ENCODE measurements at places on chromosomes 7 and 10.

GRCh38 chr7:14196555-14196954 is 207.1 kb upstream of the ETV1 start:
- peak; percentile 12 for DNase-seq

DNA sequence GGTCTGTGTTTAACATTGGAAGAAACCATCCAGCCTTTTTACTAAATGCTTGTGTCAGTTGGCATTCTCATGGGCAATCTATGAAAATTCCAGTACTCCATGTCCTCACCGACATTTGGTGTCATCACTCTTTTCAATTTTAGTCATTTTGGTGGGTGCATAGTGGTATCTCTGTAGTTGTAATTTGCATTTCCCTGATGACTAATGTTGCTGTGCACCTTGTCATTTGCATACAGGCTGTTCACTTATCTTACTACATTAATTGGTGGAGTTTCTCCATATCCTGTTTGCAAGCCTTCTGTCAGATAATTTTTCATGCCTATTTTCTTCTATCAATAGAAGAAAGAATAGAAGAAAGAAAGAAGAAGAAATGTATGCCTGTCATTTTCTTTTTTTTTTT is 73.7 kb downstream of the PLPP4 start:
- no peak for DNase-seq

- no peak for DNase-seq
Observed at GRCh38 chr10:120541984-120542383, 85.0 kb downstream of the PLPP4 start.

DNA sequence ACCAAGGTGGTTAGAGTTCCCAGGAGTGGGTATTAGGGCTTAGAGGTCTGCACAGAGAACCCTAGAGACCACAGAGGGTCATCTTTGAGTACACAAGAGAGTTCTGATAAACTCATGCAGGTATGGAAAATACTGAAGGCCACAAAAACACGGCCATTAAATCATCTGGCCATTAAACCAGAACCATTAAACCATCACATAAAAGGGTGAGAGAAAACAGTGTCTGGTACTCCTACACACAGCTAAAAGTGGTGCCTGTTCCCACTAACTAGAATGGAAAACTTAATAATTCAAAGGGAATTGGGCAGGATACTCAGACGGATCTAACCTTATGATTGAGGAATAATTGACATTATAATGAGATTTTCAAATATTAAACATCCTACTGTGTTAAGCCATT is 679.4 kb downstream of the TNS3 start:
- no peak for DNase-seq

GRCh38 chr7:39624442-39624807 is 1.1 kb downstream of the RALA start:
- no peak for DNase-seq

DNA sequence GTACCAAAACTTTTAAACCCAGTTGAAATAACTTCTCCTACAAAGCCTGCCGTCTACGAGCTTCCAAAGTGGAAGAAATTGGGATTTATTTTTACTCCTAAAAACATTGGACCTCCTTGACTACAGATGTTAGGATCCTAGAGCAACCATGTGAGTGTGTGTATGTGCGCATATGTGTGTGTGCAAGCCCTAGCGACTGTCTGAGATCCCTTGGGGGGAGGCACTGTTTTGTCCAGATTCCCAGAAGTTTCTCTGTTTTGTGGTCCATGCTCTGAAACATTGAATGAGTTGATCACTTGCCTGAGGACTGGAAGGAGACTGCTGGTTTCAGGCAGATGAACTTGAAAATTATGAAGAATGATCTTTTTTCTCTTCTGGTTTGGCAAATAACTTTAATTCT is 312.3 kb upstream of the ZNF32 start:
- no peak for DNase-seq

DNA sequence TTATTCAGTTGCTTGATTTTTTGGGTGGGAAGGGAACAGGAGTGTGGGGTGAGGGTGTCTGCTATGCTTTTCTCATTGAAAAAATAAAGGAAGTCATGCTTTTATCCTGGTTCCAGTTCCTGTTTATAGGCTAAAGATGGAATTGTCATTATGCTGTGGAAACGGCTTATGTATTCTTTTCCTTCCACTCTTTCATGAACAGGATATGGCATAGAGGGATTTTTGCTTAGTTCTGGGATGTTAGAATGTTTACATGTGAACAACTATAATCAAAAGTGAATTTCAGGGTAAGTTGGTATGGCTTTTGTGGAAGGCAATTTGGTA is 35.9 kb upstream of the PTPN12 start:
- DNase-seq, result no peak

- DNase-seq, result no peak
Observed at GRCh38 chr7:9264395-9264794, 831.0 kb downstream of the NXPH1 start.

GRCh38 chr7:106110885-106111654 is 1.0 kb downstream of the SYPL1 start:
- DNase-seq, result peak; percentile 32

DNA sequence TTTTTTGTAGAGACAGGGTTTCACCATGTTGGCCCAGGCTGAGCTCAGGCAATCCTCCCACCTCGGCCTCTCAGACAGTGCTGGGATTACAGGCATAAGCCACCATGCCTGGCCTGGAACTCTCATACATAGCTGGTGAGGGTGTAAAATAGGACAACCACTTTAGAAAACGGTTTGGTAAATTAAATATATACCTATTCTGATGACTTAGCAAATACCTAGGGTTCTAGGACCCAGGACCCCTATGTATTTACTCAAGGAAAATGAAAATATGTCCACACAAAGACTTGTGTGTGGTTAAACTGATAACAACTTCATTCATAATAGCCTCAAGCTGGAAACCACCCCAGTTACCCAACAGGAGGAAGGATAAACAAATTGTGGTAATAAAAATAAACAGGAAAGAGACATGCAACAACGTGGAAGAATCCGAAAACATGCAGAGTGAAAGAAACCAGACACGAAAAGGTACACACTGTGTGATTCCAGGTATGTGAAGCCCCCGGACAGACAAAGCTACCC is 52.7 kb downstream of the CARD11 start:
- DNase-seq, result no peak

DNA sequence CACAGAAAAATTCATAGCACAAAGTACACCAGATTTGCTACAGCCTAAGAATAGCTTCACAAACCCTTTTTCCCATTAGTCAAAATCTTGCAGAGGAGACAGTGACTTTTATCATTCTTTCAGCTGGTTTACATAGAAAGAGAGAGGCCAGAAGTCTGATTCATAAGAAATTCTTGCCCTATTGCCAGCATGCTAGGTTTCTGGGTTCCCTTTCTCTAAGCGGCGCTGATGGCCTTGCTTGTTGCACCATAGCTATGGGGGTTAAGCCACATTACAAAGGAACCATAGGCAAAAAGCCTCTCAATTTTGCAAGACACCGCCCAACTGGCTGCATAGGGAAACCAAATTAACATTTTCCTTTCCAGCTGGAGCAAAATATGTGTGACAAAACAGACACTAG is 87.4 kb downstream of the ZNF467 start:
- DNase-seq, result peak; percentile 71

- no peak for DNase-seq
Observed at GRCh38 chr10:28046579-28046978, 47.7 kb upstream of the ODAD2 start.

- no peak for DNase-seq
Observed at GRCh38 chr7:139230484-139230773, 608 bp upstream of the UBN2 start.

DNA sequence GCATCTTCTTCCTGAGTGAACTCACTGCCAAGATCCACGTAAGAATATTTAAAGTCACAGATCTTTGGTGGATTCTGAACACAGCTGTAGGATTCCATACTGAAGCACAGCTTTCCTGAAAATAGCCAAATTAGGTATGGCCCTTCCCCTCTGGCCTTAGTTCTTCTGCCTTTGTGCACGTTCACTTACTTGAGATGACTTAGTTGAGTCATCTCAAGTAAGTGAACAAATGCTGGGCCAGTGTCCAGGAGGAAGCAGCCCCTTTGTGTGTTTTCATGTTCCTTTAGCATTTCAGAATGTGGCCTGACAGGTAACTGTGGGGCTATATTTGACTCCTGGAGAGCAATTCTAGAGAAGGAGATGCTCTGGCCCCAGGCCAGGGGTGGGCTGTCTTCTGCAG is 51.5 kb downstream of the CCNY start:
- DNase-seq, result no peak

GRCh38 chr10:91635401-91636400 is 2.8 kb upstream of the PPP1R3C start:
- peak; percentile 74 for DNase-seq

- DNase-seq, result no peak
Observed at GRCh38 chr10:110508159-110508788, 10.6 kb downstream of the DUSP5 start.

GRCh38 chr7:142720986-142721385 is 28.3 kb upstream of the PRSS1 start:
- no peak for DNase-seq

- peak; percentile 27 for DNase-seq
Observed at GRCh38 chr10:71921324-71922027, 42.7 kb upstream of the CHST3 start.

DNA sequence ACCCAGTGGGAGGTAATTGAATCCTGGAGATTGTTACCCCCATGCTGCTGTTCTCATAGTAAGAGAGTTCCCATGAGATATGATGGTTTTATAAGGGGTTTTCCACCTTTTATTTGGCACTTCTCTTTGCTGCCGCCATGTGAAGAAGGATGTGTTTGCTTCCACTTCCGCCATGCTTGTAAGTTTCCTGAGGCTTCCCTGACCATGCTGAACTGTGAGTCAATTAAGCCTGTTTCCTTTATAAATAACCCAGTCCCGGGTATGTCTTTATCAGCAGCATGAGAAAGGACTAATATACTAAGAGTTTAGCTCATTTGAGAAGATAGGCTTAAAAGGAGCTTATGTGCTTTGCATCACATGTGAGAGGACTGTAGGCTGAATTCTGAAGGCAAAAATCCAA is 29.3 kb downstream of the TMEM248 start:
- DNase-seq, result no peak

- DNase-seq, result no peak
Observed at GRCh38 chr10:78253063-78253853, 219.6 kb downstream of the RPS24 start.

GRCh38 chr7:94687810-94688209 is 31.9 kb upstream of the SGCE start:
- no peak for DNase-seq

GRCh38 chr10:52757773-52758172 is 14.8 kb downstream of the MBL2 start:
- DNase-seq, result no peak

GRCh38 chr10:96406091-96406490 is 47.3 kb upstream of the OPALIN start:
- no peak for DNase-seq

DNA sequence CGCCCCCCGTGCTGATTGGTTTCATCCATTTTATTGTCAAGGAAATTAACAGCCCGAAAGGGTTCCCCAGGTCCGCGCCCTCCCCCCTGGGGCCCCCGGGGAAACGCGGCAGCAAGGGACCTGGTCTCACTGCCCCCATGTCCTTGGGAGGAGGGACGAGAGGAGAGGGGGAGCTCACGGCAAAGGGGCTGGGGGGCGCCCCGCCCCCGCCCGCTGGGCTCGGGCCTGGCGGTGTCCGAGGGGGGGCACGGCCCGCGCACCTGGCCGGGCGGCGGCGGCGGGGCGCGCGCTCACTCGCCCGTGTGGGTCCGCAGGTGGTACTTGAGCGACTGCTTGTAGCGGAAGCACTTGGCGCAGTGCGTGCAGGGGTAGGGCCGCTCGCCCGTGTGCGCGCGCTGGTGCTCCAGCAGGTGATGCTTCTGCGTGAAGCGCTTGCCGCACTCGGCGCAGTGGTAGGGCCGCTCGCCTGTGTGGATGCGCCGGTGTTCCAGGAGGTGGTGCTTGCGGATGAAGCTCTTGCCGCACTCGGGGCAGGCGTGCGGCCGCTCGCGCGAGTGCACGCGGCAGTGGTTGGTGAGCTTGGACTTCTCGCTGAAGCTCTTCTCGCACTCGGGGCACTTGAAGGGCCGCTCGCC is 29.3 kb downstream of the ZNF777 start:
- DNase-seq, result no peak

- no peak for DNase-seq
Observed at GRCh38 chr7:981793-982510, 1.0 kb upstream of the CYP2W1 start.

- DNase-seq, result peak; percentile 35
Observed at GRCh38 chr7:124603066-124603465, 162.5 kb downstream of the GPR37 start.
